Stimulated activated naive CD8-positive, alpha-beta T cell treated with anti-CD3 and anti-CD28 coated beads, Interleukin-15, Interleukin-2, amounts not matched to agents 100 U/mL and 50 U/mL, for 24 hours (primary cell): ENCODE measurements at places on chromosomes 5 and 9.
A peak's percentile ranks its signal among the peaks of the same experiment; 100 is the strongest.

DNA sequence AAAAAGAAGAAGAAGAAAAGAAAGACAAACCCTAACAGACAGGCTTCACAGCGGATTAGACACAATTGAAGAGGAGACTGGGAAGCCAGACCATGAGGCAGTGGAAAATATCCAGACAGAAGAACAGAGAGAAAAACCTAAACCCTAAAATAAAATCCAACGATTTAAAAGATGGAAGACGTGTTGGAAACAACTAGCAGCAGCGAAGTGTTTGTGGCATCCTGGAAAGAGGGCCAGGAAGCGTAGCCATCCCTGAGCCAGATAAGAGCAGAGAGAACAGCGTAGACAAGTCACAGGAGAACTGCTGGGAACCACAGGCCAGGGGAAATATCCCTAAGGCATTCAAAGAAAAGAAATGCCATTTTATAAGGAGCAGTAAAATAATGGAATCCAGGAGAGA, 39.7 kb upstream of the NKD2 start:
- DNase-seq: no peak

DNA sequence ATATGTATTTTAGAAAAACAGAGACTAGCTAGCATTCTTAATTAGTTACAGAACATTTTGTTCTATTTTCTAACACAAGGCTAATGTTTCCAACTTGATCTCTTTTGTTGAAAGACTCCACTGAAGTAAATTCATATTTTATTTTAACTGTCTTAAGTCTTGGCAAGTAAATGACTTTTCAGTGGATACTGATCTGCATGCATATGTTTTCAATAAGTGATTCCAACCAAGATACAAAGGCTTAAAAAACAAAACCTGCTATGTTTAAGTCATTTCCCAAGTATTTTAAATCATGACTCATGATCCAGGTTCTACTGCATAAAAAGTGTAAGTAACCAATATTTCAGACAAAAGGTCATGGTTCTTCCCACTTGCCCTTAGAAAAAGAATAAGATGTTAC, 5.7 kb downstream of the CDO1 start:
- no peak for DNase-seq

DNA sequence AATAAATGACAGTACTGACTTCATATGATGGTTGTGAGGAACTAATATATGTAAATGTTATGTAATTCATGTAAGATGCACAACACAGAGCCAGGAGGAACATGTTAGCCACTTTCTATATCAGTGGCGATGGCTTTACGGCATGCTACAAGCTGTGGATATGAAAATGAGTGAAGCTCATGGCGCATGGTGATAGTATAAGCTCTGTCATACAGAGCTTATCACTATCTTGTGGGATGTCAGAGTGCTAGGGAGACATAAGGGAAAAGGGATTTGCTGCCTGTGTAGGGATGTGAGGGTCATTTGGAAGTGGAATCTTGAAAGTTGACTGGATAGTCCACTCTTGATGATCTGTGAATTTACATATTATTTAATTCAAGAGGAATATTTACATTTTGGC, 13.6 kb downstream of the CPEB4 start:
- DNase-seq: no peak

DNA sequence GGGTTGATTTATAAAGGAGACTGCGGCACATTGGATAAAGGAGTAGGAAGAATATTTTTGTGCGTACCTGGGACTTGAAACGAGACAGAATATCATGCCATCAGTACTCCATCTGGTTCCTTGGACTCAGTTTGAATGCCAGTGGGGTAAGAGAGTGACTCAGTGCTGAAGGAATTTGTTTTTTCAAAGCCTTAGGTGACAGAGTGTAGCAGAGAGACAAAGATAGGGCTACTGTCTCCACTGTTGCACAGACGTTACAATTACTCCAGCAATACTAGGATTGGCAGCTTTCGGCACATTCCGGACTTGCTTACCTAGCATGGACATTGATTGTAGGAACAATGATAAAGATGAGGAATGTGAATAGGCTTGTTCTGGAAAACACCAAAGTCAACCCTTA, 250.7 kb downstream of the KCTD16 start:
- DNase-seq: no peak

GRCh38 chr5:14326035-14326903, 183.1 kb downstream of the TRIO start:
- no peak for DNase-seq

GRCh38 chr9:73183428-73183827, 31.8 kb downstream of the ANXA1 start:
- DNase-seq: no peak

- DNase-seq: no peak
These were observed 9.2 kb downstream of the LHX2 start for GRCh38 chr9:124020520-124021384.

DNA sequence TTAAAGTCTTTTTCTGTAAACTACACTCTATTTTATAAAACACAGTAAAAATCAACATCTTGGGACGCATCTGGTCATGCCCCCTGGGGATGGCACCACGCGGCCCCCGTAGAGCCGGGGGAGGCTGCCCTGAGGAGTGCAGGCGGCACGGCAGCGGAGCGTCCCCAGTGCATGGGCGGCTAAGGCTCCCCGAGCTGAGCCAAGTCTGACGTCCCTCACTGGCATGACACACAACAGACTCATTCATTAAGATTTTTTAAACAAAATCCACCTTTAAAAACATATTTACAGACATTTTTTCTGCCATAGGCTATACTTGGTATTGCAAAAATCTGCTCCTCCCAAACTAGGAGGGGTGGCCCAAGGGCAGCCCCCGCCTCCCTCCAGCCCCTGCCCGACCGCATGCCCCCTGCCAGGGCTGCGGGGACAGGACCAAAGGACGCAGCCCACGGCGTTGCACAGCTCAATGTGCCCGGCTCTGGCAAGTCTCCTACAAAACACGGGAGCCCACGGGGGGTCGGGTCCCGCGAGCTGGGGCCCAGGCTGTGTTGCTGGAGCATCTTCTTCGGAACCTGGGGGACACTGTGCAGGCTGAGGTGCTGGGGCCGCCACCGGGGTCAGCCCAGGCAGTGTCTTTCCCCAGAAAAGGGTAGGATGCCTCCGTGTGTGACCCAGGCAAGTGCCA, 11.8 kb upstream of the SEC16A start:
- DNase-seq: no peak

GRCh38 chr5:41649659-41650058, 139.3 kb upstream of the PLCXD3 start:
- no peak for DNase-seq

- no peak for DNase-seq
These were observed 177.1 kb downstream of the CPLANE1 start for GRCh38 chr5:37071901-37072581.

DNA sequence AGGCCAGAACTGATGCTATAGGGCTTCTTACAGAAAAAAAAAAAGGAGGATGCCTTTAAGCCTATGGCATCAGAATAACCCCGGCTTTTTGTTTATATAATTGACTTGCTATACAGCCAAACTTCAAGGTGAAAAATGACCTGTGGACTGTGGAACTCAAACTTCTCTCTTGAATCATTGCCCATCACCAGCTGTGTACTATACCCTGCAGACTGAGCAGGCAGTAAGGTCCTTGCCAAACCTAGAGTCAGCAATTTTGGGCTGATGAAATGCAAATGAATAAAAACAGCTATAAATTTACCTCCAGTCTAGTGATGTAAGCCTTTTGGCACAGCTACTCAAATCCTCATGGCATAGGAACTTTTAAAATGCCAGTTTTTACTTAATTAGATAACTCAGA, 44.5 kb upstream of the PPP3R2 start:
- DNase-seq: no peak

GRCh38 chr5:94544031-94544650, 74.3 kb downstream of the KIAA0825 start:
- DNase-seq: no peak

- no peak for DNase-seq
These were observed 154.0 kb downstream of the OLFM1 start for GRCh38 chr9:135241381-135242048.

- DNase-seq: no peak
These were observed 174.6 kb downstream of the GDNF start for GRCh38 chr5:37665272-37665671.

DNA sequence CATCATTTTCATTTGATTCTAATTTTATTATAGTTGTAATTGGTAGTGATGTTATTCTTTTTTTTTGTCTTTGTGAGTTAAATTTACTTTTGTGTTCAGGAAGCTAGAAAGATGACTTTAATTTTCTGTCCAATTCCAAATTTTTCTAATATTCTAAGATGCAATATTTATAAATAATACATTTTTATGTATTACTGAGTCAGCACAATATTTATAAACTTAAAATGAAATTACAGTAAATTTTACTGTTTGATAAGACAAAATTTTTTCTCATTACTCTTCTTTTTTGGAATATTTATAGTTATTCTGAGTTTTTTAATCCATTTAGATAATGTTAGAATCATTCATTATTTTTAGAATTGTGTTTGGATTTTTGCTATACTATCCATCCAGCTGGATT, 1637.9 kb upstream of the ACO1 start:
- no peak for DNase-seq

DNA sequence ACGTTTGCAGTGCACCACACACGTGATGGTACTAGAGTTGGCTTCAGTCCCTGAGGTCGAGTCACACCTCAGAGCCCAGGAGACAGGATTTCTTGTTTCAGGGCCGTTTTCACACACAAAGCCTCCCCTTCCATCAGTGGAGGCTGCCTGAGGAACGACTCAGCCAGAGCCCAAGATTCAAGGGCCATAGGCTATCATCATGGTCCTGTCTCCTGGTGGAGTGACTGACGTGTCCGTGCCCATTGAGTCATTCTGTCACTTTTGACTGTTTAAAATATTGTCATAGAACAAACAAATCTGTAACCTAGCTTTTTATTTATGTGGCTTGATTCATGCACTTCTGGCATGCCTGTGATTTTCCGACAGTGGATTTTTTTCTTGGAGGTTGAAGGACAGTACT, 28.3 kb downstream of the CAMK2A start:
- no peak for DNase-seq

DNA sequence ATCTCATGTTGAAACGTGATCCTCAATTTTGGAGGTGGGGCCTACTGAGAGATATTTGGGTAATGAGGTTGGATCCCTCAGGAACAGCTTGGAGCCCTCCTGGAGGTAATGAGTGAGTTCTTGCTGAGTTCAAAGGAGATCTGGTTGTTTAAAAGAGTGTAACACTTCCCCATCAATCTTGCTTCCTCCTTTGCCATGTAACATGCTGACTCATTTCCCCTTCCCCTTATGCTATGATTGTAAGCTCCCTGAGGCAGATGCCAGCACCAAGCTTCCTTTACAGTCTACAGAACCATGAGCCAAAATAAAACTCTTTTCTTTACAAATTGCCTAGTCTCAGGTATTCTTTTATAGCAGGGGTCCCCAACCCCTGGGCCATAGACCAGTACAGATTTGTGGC, 352.3 kb downstream of the SLCO4C1 start:
- DNase-seq: no peak

- no peak for DNase-seq
These were observed 178.1 kb upstream of the COX7C start for GRCh38 chr5:86439593-86440110.

- peak; percentile 65 for DNase-seq
These were observed 13.3 kb upstream of the RECK start for GRCh38 chr9:36023260-36024048.

DNA sequence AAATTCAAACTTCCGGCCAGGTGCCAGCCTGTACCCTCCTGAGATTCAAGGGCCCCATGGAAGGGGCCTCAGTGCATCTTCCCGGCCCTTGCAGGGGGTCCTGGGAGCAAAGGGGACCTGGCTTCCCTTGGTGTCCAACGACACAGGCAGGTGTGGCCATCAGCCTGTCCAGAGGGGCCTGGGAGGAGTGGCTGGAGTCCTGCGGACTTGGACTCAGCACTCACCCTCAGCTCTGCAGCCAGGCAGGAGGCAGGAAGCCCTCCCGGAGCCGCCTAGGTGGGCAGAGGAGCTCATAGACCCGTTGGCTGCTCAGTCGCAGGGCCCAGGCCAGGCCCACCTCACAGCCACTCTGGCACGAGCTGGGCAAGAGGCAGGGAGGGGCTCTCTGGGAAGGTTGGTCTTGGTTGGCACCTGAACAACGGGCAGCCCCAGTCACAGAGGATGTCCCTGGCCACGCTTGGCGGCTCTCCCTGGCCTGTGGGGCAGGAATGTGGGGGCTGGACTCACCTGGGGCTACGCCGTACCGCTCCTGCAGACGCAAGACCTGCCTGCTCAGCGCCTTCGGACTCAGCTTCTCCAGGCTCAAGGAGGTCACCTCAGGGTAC, 53.8 kb upstream of the NRARP start:
- DNase-seq: no peak

DNA sequence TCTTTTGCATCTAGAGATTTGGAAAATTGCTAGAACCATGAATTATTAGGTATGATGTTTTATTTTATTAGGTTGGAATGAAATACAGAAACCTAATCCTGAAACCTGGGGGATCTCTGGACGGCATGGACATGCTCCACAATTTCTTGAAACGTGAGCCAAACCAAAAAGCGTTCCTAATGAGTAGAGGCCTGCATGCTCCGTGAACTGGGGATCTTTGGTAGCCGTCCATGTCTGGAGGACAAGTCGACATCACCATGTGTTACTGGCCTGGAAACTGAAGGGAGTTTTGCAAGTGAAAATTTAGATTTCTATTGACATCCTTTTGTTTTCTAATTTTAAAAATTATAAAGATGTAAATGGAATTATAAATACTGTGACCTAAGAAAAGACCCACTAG, 100.7 kb downstream of the NLN start:
- no peak for DNase-seq
